Head of caudate nucleus (tissue), 42 donors: ENCODE measurements at places on chromosomes 11 and 22.

GRCh38 chr11:17643506-17644405, 75.6 kb upstream of the MYOD1 start:
- DNase-seq = no peak

DNA sequence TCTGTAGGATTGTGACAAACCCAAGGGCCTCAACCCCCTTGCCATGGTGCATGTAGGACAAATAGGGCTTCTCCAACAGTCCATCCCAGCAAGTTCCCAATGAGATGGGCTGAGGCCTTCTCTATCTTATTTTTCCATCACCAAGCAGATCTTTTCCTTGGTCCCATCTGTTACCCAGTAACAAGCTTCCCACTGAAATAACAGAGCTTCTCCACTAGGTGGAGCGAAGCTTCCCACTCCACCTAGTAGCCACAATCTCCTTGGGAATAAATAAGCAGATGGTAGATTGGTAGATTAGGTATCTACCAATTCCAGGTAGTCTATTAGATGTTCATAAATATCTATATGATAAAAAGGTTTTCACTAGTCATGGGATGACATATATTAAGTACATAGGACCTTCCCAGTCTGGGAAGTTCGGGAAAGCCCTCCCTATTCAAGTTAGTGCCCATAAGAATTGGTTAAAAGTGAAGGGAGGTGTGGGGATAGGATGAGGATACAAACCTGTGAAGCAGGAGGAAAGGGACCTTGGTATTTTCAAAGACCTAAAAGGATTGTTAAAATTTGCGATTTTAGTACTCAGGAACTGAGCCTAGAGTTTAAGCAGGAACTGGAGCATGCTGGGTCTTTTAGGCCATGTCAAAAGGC, 5.9 kb upstream of the OR52L1 start:
- DNase-seq = no peak

DNA sequence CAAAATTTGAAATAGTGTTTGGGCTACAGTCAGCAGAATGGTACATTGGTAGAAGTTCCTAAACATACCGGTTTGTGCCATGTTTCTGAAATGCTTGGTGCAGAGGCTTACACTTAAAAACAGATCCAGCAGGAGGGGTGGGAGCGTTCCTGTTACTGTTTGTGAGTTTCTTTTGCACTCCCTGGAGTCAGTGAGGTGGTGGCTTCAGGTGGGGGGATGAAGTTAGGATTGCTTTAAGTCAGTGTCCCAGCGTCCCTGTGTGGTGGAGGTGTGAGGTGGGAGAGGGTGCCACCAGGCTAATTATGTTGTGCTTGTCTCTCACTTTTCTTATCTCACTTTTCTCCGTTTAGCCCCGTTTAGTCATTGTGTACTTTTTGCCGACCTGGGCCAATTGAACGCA, 9.7 kb downstream of the TNRC6B start:
- DNase-seq = no peak

- DNase-seq = no peak
These were observed 53.6 kb upstream of the INCENP start for GRCh38 chr11:62069986-62070919.

GRCh38 chr11:31478223-31478590, 31.2 kb downstream of the IMMP1L start:
- no peak for DNase-seq

DNA sequence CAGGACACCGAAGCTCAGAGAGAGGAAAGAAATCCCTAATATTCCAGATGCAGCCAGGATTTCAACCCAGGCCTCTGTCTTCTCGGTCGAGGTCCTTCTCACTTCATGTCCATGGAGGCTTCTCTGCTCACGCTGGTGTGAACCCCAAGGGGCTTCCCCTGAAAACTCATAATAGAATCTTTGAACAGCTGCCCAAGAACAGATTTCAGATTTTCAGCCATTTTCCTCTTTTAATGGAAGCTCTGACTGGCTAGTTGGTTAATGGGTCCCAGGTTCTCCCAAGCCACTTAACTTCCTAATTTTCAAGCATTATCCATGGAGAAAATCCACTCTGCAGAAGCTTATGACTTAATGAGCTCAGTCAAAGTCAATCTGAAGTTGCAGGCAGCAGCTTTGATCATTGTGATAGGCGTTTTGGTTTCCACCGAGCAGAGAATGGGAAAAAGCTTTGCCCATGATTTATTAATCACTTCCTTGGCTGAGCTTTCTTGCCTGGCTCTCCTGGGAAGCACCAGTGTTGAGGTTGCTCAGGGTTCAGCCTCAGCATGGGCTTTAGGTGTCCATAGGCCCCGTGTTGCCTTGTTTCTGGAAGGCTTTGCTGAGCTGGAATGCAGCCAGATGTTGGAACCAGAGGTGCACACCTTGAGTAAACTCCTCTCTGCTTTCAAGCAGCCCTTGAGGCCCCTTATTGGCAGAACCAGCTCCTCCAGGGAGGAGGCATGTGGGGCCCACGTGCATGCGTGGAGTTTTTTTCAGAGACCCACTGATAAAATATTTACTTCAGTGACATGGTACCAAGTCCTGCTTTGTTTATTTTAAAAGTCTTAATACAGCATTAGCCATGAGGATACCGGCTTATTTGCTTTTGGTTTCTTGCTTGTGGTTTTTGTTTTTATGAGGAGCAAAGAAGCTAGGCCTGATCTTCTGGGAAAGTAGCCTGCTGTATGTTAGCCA, 25.5 kb downstream of the LDLRAD3 start:
- no peak for DNase-seq

DNA sequence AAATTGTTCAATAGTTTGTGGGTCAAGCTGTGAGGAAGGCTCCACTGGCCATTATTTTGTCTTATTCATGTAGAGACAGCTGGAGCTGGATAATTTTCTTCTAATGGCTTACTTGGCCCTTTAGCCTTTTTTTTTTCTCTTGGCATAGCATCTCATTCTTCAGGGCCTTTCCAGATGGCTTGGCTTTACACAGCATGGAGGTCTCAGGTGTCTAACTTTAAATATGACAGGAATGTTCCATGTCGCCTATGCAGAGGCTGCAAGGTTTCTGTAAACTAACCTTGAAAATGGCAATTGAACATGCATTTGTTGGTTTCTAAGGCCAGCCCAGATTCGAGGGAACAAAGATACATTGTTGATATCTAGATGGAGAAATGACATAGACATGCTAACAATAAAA, 247.9 kb upstream of the CNTN5 start:
- no peak for DNase-seq

GRCh38 chr22:37166675-37167066, 17.0 kb upstream of the IL2RB start:
- peak; percentile 87 for DNase-seq

DNA sequence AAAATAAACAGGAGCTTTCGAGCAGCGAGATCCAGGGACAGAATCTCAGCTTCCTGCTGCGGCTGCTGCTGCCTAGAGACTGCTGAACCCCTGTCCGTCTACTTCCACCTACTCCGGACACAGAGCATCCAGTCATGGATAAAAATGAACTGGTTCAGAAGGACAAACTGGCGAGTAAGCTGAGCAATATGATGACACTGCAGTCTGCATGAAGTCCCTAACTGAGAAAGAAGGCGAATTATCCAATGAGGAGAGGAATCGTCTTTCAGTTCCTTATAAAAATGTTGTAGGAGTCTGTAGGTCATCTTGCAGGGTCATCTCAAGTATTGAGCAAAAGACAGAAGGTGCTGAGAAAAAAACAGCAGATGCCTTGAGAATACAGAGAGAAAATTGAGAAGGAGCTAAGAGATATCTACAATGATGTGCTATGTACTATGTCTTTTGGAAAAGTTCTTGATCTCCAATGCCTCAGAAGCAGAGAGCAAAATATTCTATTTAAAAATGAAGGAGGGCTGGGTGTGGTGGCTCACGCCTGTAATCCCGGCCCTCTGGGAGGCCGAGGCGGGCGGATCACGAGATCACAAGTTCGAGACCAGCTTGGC, 11.1 kb upstream of the MS4A2 start:
- DNase-seq = no peak

GRCh38 chr11:774873-775592, 2.3 kb downstream of the GATD1 start:
- no peak for DNase-seq

DNA sequence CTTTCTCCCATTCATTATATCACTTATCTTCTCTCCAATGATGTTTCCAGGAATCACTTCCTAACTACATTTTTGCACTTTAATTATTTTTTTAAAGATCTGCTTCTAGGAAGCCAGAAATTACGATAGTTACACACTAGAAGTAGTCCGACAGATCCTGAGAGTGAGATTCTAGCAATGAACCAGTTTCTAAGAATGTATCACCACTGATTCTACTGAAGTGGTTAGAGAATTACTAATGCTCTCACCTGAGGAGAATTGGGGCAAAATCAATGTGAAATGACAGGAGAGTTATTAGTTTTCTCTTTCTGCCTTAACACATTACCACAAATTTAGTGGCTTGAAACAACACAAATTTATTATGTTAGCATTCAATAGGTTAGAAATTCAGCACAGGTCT, 241.2 kb downstream of the CASP12 start:
- no peak for DNase-seq

DNA sequence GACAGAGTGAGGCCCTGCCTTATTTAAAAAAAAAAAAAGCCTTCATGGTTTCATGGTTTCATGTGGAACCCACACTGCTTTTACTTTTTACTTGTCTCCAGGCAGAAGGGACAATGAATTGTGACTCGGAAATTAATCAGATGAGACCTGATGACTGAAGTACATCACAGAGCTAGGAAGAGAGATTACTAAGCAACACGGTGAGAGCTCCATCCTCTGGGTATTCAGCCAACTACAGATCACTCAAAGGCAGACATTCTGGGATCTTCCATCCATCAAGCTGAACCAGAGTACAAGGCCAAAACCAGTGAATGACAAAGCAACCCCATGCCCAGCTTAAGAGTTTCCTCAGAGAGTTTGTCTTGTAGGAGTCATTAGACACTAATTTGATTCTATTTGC, 433.2 kb downstream of the SOX6 start:
- DNase-seq = no peak

DNA sequence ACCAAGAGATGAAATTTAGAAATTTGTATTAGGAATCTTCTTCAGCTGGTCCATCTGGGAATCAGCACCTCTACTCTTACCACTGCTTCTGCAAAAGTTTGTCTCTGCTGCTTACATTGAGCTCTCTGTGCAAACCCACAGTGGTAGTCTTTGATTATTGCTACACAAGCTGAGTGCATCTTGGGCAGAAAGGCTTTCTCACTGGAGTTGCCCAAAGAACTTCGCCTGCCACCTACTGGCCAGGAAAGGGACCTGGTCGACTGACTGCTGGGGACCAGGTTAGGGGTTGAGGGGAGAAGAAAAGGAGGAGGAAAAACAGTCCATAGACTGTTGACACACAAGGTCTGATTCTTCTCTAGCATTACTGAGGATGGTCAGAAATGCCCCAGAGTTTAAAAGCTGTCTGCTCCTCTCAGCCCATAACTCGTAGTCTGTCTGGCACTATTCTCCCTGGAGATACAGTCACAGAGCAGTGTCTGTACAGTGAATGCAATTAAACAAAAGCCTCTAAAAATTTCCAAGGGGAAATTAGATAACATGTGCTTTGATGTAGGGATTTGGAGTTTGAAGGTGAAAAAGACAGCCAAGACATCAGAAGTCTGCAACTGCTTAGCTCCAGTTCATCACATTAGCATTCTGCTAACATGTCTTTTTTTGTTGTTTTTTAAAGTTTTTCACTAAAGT, 215.0 kb upstream of the CTSC start:
- DNase-seq = no peak

DNA sequence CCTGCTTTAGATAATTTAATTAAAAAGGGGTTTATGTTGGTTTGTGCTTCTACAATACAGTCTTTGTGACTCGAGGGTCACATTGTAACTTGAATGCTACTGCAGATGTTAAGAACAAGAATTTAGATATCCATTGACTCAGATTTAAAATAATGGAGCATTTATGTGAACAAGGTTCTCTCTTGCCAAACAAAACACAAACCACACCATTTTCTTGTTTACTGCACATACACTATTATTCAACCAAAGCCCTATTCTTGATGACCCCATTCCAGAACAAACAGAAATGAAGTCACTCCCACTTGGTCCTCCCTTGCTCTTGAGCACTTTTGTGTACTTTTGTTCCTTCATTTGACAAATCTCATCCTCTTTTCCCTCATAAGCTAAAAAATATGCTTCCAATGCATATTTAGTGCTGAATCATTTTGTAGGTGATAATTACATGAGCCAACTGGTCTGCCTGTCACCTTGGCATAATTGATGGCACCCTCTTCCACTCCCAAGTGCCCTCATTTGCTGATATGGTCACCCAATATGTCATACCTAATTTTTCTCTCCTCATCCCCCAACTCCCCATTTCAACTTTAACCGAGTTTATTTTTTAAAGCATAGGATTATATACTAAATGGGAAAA, 2.8 kb downstream of the C11orf71 start:
- DNase-seq = no peak

DNA sequence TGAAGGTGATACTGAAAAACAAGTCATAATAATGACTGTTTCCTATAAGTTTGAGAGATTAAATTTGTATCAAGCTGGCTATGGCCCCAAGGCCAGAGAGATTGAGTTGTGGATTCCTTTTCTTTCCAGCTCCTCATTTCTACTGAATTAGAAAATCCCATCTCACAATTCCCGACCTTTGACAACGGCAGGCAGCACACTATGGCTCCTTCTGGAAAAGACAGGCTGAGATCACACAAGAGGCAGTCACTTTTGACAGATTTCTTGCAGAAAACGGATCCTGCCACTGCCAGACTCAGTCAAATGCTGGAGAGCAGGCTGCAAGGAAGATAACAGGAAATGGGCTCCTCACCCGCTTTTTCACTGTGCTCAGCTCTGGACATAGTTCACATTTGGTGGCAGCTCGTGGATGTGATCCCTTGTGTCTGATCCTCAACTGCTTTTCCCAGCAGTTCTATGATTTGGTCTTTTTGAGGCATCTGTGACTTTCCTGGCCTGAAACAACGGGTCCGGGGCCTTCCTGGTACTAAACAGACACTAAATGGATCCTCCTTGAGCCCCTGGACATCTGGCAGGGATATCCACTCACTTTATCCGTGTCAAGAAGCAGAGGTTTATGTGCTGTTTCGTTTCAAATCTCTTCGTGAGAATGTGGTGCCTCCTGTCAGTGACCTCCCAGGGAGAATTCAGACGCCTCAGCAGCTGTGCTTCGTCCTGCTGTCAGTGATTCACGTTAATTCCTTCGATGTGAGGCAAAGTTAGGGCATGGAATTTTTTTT, 26.1 kb upstream of the RTL6 start:
- DNase-seq = no peak

- DNase-seq = no peak
These were observed 49.7 kb upstream of the TTLL12 start for GRCh38 chr22:43236411-43237166.

- DNase-seq = no peak
These were observed 56.3 kb downstream of the KREMEN1 start for GRCh38 chr22:29128891-29129807.

DNA sequence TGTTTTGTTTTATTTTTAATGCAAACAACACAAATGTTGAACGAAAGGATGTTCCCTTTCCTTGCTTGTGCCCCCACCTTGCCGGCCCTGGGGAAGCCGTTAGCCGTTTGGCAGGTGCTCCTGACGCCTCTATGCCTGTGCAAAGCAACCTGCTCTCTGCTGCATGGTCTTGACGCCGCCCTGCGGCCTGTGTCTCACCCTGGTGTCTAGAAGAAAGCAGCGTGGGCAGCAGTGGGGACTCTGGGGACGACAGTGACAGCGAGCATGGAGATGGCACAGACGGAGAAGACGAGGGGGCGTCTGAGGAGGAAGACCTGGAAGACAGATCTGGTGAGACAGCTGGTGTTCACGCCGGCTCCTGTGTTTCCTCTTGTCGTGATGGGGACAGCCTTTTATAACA, 5.5 kb downstream of the PHRF1 start:
- peak; percentile 88 for DNase-seq

GRCh38 chr11:69644962-69645675, 4.2 kb downstream of the CCND1 start:
- DNase-seq = no peak

- no peak for DNase-seq
These were observed 518.0 kb downstream of the DLG2 start for GRCh38 chr11:85109141-85109540.
